Hepatic stellate cell (primary cell): ENCODE measurements at places on chromosomes 6 and 20.

GRCh38 chr20:35607003-35607735 is 8.5 kb upstream of the SPAG4 start:
- no peak for DNase-seq

DNA sequence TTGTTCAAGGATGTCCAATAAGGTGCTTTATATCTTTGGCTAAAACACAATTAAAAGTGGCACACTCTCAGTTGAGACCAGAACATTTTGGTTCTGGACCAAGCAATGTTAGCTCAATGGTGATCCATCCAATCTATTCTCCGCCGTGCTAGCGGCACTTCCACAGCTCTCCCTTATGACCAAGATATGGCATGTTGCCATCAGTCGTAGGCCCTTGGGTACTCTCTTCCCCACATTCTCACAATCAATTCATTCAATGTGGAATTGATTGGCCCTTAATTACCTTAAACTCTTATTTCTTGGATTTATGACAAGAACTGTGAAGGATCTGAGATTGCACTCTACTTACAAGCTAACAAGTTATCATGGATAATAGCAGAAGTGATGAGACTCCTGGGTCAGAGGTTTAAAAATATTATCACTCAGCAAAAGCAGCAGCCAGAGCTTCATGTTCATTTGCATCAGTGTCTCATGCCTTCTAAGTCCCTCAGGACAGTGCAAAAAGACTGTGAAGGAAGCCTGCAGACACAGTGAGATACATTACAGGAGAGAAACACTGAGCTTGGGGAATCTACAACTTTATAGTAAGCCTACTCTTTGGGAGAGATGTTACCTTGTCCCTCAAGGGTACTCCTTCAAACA is 80.0 kb upstream of the ARG1 start:
- DNase-seq, result no peak

DNA sequence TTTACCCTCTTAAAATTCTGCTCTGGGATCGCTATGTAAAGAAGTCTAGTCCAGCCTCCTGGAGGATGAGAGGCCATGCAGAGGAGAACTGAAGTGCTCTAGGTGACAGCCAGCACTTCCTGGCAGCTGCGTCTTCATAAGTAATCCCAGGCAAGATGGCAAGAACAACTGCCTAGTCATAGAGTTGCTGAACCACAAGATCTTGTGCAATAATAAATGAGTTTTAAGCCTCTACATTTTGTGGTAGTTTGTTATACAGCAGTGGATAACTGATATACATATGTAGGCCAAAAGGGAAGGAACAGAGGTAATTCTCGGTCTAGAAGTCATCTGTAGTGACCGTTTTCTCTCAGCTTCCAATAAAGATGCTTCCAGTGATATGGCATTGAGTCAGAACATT is 103.8 kb upstream of the FLRT3 start:
- no peak for DNase-seq

GRCh38 chr6:158808941-158809678 is 10.1 kb downstream of the EZR start:
- no peak for DNase-seq

GRCh38 chr6:99689916-99690685 is 83.5 kb downstream of the PRDM13 start:
- DNase-seq, result no peak

DNA sequence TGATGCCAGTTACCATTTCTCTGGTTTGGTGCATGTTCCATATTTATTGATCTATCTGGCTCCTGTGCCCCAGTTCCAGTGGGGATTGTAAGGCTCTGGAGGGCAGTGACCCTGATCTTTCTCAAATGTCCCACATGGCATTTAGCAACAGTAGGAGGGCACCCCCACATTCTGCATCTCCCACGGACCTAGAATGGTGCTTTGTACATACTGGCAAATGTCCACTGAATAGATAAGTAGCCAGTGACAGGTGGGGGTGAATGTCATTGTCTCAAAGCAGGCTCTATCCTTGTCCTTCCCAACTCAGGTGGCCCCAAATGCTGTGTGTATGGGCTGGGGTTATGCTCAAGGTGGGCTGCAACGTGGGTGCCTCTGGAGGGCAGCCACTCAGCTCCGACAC is 84.2 kb downstream of the TMEM242 start:
- no peak for DNase-seq

GRCh38 chr20:14523090-14523489 is 185.7 kb upstream of the FLRT3 start:
- no peak for DNase-seq

DNA sequence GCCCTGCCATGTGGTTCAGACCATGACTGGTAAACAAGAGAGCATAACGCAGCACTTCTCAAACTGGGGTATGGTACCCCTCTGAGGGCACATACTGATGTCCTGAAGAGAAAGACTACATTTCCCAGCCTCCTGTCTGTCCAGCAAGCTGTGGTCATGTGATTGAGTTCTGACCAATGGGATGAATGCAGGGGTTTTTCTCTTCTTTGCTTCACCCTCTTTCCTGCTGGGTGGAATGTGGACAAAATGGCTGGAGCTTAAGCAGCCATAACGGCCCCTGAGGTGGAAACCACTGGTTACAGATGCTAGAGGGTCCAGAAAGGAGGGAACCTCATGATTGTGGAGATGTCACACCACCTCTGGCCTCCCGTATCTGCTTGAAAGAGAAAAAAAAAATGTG is 19.4 kb upstream of the KCNB1 start:
- DNase-seq, result no peak
